Lower leg skin (tissue), 4 donors: ENCODE measurements at places on chromosomes 11 and 22. TPM values are rescaled to one million over a fixed set of nuclear protein-coding genes. Genes with fewer than 3 reads are reported as not detected.

Gene OR8G1
- total RNA-seq = not detected

Gene PRSS23
- total RNA-seq = 7.5 TPM

Gene OR52A1
- total RNA-seq = not detected

Gene SPECC1L
- total RNA-seq = 17.6 TPM

GRCh38 chr11:8035200-8035855 lies 45.7 kb upstream of the TUB start:
- DNase-seq = peak; percentile 71

DNA sequence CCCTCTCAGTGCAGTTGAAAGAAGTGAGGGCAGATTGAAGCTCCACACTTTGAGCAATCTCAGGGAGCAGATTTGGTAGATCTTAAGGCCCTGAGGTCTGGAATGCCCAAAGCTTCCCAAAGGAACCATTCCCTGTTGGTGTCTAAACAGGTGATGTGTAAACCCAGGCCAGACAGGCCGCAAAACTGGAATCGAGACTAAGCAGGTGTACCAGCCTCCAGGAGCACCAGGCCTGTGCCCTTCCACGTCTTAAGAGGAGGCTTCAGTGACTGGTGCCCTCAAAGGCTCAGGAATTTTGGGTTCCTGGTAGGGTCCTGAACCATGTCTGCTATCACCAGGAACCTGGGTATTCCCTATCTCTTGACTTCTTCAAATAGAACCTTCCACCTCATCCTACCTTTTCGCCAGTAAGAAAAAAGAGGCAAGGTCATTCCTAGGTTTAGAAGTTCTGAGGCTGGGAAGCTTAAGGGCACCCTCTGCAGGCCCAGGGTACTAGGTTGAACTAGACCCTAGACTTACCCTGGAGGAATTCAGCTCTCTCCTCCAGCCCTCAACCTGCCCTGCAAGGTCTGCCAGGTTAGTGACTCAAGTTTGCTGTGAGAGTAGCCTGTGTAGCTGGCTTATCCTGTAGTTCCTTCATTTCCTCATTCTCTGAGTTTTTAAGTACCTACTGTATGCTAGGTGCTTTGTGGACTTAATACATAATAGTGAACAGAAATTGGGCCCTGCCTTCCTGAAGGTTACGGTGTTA lies 100.0 kb upstream of the NNMT start:
- no peak for DNase-seq

DNA sequence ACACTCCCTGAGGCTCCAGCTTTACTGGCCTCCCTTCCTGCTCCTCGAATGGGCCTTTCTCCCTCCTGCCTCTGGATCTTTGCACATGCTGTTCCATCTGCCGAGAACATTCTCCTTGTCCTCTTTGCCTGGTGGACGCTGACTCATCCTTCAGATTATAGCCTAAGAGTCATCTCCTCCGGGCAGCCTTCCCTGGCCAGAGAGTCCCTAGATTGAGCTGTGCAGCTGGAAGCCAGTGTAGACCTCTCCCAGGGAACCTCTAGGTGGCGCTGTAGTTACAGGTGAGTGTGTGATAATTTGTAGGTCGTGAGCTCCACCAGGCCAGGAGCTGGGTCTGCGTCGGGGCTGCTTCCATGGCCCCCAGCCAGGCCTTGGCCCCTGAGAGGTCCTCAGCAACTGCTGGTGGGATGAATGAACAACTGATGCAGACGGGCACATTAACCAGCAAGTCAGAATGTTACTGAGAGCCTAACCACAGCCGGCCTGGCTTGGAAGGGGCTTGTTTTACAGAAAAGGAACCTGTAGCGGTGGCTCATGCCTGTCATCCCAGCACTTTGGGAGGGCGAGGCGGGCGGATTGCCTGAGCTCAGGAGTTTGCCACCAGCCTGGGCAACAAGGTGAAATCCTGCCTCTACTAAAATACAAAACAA lies 8.7 kb downstream of the PNPLA5 start:
- no peak for DNase-seq

GRCh38 chr22:50731811-50732624 lies 6.0 kb upstream of the ACR start:
- DNase-seq = no peak

- DNase-seq = no peak
These were observed 158.8 kb upstream of the PGR start for GRCh38 chr11:101288392-101288791.

DNA sequence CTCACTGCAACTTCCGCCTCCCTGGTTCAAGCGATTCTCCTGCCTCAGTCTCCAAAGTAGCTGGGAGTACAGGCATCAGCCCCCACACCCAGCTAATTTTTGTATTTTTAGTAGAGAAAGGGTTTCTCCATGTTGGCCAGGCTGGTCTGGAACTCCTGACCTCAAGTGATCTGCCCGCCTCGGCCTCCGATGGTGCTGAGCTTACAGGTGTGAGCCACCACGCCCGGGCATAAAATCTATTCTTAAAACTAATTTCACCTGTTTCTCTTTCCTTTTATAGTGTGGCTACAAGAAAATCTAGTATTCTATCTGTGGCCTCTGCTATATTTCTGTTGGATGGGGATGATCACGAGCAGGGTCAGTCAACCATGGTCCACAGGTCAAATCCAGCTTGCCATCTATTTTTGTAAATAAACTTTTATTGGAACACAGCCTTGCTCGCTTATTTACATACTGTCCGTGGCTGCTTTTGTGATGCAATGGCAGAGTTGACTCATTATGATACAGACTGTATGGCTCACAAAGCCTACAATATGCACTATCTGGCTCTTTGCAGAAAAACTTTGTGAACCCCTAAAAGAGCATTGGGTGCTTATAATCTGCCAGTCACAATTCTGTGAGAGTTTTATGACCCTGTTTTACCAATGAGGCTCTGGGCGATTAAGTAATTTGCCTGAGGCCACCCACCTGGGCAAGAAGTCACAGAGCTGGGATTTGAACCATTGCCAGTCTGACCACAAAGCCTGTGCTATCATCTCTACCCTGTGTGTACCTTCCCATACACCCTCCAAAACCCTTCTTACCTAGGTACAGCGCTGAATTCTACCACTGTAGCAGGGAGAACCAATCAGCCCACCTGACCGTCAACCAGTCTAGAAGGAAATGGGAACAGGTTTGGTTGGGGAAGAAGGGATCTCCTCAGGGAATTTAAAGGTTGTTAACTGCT lies 28.3 kb downstream of the SLC1A2 start:
- no peak for DNase-seq

DNA sequence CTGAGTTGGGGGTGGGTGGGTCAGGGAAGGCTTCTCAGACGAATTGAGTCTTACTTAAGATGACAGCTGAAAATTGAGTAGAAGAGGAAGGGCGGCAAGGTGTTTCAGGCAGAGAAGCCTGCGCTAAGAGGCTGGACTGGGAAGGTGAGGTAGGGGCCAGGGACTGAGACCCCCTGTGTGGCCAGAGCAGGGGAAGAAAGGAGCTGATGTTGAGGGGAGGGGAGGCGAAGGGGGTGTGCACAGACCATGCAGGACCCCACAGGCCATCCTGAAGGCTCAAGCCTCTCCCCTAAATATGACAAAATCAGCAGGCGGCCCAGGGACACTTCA lies 40.6 kb upstream of the CREB3L1 start:
- DNase-seq = no peak

GRCh38 chr22:31969789-31970489 lies 25.6 kb downstream of the YWHAH start:
- DNase-seq = peak; percentile 47

DNA sequence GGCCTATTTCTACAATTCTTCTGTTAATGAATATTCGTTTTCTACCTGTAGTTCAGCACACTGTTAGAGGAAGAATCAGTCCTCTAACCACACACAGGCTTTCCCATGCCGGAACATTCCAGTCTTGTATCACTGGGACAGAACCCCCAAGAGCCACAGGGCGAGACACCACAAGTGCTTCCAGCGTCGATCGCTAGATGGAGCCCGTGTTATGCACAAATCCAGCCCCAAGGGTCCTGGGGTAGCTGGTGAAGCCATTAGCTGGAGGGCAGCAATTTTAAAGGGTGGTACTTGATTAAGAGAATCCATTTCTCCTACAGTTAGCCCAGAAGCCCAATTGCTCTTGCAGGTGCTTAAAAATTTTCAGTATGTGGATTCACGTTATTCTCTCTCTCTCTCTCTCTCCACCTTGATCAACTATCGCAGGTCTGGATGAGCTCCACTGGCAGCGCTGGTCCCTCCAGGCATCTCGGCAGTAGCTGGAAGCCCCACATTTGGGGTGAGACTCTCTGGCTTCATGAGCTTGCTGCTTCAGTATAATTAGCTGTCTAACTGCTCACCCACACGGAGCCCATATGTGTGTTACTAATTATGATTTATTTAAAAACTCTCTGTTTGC lies 148.2 kb upstream of the SNX19 start:
- no peak for DNase-seq

GRCh38 chr11:10993186-10993585 lies 135.3 kb upstream of the ZBED5 start:
- DNase-seq = no peak
